Midbrain (tissue), 1 donor: ENCODE measurements at places on chromosomes 1 and 21.

DNA sequence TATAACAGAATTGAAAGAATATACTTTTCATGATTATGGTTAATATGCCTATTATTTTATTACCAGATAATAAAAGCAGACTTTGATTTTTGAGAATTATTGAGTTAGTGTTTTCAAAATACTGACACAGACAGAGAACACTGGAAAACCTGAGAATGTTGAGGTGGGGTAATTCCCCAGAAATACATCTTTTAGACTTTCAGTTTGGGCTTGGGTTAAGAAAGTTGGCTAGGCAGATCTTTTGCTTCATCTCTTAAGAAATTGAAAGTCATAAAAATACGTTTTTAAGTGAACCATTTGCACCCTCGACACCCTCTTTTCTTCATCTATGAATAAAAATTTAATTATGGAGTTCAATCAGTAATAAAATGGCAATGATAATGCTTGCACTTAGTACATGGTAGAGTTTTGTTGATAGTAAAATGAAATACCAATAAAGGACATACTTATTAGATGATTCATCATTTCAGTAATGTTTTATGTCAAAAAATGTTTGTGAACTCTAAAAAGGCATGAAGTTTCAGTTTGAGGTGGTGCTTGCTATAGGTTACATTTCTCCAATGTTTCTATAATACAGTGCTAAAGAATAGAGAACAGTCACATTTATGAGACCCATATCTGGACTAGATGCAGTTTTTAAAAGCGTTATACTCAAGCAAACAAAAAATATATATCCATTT lies 1.9 kb upstream of the SAMSN1 start:
- no peak for DNase-seq

DNA sequence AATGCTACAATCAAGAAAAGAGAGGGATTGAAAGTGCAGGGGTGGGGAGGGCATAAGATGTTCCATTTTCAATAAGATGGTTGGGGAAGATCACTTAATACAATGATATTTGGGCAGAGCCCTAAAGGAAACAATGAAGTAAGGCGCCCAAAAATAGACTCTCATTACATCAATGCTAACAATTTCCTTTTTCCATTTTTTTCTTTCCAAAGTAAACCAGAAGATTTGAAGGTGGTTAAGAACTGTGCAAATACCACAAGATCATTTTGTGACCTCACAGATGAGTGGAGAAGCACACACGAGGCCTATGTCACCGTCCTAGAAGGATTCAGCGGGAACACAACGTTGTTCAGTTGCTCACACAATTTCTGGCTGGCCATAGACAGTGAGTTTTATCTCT lies 16.8 kb downstream of the IFNAR2 start:
- no peak for DNase-seq

DNA sequence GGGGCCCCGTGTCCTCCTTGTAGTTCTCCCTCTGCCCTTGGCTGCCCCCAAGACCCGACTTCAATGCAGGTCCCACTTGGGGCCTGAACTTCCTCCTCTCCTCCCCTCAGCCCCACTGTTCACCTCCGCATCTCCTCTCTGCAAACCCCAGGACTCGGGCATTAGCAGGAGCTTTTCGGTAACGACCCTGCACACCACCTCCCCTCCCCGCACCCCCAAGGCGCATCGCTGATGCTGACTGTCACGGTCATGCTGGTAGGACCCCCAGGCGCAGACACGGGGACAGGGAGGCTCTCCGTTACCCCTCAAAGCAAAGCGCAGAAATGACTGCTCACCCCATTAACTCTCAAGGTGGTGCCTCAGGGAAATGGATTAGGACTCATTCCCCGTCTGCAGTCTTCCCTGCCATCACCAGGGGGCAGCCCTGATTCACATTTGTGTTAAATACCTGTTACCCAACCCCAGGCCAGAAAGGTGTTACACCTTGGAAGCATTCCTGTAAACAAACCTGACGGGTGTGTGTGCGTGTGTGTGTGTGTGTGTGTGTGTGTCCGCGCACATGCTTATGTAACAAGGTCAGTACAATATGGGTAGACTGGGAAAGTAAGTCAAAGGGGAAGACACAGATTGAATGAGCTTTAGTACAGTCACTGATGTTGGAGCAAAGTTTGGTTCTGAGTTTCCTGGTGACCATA lies 6.4 kb upstream of the GUCA2B start:
- peak; percentile 21 for DNase-seq

- DNase-seq = no peak
These were observed 106.5 kb upstream of the COL24A1 start for GRCh38 chr1:86263101-86263500.

DNA sequence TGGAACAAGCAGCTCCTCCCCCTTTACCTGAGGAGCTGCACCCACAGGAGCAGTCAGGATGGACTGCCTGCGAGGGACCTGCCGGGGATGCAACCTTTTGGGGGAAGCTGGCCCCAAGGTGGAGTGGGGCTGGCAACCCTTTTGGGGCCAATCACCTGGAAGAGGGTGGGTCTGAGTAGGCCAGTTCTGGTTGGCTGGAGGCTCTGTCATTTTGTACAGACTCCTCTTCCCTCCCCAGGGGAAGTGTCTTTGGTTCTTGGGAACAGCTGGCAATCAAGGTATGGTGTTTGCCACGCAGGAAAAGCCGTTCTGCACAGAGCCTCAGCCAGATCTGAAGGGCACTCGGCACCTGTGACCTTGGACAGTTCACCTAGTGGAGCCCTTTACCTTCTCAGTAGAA lies 280 bp upstream of the A3GALT2 start:
- DNase-seq = no peak

DNA sequence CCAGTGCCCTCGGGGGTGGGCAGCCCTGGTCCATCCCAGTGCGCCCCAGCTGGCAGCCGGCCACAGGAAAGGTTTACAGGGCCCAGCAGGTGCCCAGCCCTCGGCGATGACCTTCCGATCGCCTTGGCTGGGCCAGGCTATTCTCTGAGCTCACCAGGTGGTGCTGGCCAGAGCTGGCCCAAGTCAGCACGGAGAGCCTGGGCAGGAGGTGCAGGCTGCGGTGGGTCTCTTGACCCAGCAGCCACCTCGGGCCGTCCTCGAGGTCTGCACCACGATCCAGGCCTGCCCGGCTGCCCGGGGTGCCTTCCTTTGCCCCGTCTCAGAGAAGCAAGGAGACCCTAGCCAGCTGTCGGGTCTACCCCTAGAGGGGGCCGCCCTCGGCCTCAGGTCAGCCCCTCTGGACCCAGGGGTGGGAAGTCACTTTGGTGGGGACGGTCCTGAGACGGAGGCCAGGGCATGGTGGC lies 370 bp downstream of the PERM1 start:
- DNase-seq = no peak

- no peak for DNase-seq
These were observed 2.0 kb downstream of the CAMSAP2 start for GRCh38 chr1:200740571-200741208.

DNA sequence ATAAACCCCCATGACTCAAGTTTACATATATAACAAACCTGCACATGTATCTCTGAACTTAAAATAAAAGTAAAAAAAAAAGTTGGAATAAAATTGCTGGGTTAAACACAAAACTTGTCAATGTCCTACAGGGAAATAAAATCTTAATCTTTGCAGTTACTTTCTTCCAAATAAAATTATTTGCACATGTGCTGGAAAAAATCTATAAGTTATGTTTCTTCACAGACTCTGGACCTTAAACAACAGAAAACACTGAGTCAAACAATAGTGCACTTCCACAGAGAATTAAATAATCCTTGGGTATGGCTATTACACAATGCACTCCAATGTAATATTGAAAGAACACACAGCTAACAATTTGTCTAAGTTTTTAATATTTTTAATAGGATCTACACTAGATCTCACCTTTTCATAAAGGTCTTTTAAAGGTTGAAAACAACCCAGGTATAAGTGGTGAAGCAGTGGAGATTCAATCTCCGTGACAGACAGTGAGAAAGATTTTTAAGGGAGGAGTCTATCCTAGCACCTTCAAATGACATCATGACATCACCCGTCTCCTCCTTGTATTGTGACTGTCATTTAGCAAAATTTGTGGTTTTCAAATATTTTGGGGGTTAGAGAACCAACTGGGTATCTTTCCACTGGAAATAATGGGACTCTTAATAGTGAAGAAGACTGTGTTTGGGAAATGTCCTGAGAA lies 25.2 kb upstream of the FGGY start:
- no peak for DNase-seq

DNA sequence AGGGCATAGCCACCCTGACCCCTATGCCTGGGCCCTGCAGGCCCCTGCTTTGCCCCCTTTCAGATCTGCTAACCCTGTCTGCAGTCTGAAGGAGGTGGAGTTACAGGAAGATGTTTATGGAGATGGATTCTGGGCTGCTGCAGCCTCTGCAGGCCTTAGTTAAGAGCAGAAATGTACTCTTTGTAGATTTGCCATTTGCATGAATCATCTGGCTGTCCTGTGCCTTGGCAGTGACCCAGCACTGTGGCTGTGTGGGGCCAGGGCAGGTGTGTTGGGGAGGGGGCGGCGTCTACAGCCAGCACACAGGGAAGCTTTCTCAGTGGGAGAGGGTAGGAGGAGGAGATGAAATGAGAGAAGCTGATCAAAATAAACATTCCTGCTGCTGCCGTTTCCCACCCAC lies 867.3 kb downstream of the PLA2G4A start:
- DNase-seq = no peak

GRCh38 chr1:64890699-64891447 lies 75.5 kb downstream of the JAK1 start:
- no peak for DNase-seq
